Stimulated activated CD8-positive, alpha-beta memory T cell treated with anti-CD3 and anti-CD28 coated beads, Interleukin-7, amount 100 ng/mL, for 1 hour (primary cell): ENCODE measurements at places on chromosomes 6 and 20.

GRCh38 chr6:13045676-13046075 is 282.7 kb downstream of the TBC1D7 start:
- no peak for DNase-seq

- DNase-seq: no peak
These were observed 15.6 kb upstream of the MAS1 start for GRCh38 chr6:159875194-159875593.

- no peak for DNase-seq
These were observed 346.3 kb upstream of the SULF2 start for GRCh38 chr20:48131581-48131980.

- no peak for DNase-seq
These were observed 132.7 kb upstream of the MAP3K4 start for GRCh38 chr6:160858886-160859285.

DNA sequence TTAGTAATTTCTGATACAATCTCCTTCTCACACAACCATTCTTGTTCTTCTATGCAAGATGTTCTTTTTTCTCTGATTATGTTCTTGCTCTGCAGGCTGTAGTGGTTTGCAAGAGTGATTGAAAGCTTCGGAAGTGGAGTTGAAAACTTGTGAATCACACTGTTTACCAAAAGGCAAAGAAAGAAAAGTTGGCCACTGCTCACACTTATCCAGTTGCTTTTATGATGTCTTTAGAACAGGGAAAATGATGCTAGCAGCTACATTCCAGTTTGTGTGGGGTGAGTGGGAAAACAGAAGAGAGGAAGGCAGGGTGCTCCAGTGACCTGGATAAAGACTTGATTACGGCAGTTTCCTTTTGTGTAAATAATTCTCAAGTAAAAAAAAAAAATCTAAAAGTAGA is 583.3 kb downstream of the TENT5A start:
- DNase-seq: no peak

DNA sequence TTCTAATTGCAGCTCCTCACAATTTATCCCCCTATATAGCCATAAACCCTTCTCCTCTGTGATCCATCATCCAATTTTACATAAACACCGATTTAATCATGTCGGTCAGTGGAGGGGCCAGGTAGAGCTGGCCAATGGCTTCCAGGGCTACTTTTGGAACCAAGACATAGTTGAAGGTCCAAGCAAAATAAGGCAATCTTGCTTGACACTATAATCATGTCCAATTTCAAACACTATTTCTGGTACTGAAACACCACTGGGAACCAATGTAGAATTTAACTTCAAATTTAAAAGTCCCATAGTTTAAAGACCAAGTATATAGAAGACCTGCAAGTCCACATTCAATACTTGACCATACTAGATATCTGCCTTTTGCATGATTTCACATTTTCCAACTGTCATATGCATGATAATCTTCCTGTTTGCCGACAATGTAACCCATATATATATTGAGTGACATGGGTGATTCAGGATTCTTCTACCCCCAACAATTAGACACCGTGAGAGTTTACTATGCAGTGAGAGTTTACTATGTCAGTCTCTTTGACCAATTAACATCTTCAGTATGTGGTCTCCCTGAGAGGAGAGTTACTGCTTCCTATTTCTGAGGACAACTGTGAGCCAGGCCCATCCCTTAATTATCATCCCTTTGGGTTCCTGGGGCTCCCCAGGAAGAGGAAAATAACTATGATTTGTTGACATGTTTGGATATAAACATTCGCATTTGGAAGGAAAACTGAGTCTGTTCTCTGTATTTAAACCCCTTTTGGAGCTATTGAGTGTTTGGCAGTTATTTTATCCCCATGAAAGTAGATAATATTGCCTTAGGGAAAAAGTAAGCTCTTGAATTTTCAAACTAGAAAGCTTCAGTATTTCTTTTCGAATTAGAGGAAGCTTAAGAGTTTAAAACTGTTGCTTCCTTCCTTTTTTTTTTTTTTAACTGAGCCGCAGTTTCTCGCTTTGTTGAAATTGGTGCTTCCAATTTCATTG is 31.8 kb downstream of the SAMD3 start:
- DNase-seq: no peak

GRCh38 chr6:134517868-134518267 is 200.0 kb upstream of the SGK1 start:
- DNase-seq: no peak

DNA sequence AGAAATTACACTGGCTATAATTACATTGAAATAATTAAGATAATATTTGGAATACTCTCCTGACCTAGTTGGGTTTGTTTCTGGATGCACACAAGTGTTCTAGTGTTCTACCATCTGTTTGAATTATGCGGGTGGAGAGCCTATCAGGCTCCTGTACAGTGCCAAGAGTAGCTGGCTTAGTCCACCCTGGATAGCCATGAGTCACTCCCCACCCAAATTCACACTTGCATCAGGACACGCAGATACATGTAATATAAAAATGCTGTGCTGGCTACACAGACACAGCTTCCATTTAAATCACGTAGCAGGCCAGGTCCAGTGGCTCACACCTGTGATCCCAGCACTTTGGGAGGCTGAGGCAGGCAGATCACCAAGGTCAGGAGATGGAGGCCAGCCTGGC is 686.2 kb upstream of the SLC35B3 start:
- no peak for DNase-seq

DNA sequence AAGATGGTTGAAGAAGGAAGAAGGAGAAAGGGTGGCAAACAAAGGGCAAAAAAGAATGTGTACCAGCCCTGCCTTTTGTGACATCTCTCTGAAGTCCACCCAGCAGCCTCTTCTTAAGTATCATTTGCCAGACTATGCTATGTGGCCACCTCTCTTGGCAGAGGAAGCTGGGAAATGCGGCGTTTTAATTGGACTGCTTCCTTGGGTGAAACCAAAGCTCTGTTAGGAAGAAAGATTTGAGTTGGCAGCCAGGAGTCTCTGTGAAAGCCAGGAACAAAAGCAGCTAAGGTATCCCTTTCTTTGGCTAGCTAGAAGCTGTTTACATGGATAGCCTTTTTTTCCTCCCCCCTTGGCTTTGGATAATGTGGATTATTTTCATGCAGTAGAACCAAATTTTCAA is 67.5 kb upstream of the GTSF1L start:
- DNase-seq: no peak

- no peak for DNase-seq
These were observed 103.6 kb downstream of the MAP3K7 start for GRCh38 chr6:90483116-90483839.

DNA sequence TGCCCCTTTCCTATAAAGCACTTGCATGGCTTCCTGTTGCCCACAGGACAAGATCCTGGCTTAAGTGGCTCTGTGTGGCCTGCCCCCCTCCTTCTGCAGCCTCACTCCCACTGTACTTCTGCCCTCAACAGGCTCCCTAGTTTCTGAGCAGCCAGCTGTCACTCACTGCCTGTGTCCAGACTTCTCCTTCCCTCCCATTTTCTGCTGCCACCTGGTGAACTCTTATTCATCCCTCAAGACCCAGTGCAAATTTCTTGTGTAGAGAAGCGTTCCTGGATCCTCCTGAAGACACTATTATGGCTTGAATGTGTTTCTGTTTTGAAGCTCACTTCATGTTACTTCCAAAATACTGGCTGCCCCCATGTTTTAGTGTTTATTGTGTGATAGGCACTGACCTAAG is 26.5 kb downstream of the SNPH start:
- DNase-seq: no peak

- no peak for DNase-seq
These were observed 108.6 kb upstream of the DOK5 start for GRCh38 chr20:54366669-54367344.

DNA sequence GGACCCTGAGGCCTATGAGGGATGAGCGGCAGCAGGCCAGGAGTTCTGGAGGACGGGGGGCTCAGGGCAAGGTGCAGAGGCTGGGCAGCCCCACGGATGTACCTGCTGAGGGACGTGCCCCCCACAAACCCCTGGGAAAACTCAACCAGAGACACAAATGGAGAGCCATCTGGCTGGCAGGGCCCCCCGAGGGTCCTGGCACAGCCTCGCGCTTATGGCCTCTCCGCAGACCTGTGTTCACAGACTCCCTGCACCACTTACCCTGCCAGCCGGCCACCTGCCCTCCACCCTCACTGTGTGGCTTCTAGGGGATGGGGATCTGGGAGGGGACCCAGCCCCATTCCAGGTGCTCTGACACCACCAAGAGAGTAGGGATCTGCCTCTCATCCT is 3.4 kb upstream of the ZBTB46 start:
- no peak for DNase-seq

- no peak for DNase-seq
These were observed 79.5 kb downstream of the BCAS1 start for GRCh38 chr20:53990768-53991450.
